ENCODE measurements at places on chromosomes 5 and 9.

GRCh38 chr9:93159601-93160471 is 24.1 kb upstream of the WNK2 start:
- H3K27ac ChIP-seq: no peak overlapping the region
- H3K4me1 ChIP-seq: peaks cover 32% of the 10 kb centered on the region
- H3K27me3 ChIP-seq: no peaks in the 10 kb centered on the region

DNA sequence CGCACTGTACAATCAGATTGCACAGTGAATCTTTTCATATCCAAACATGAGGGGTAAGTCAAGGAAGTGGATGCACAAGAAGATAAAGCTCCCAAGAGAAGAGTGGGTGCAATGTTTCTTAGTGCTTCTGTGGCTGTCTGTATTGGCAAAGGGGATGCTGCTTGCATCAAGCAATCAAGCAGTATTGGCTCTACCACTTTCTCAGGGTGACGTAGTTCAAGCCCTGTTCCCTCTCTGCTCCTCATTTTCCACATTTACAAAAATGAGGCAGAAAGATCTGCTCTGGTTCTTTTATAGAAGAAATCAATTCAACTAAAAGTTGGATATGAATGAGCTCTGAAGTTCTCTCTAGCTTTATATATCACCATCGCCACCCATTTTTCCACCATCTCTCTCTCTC is 2.3 kb downstream of the TNFSF8 start:
- H3K36me3 ChIP-seq: no peaks in the 10 kb centered on the region
- no peaks in the 10 kb centered on the region for H3K27me3 ChIP-seq
- no peak overlapping the region for H3K4me3 ChIP-seq
- H3K4me1 ChIP-seq: no peaks in the 10 kb centered on the region
- no peak overlapping the region for H3K27ac ChIP-seq
- DNase-seq: no peak

DNA sequence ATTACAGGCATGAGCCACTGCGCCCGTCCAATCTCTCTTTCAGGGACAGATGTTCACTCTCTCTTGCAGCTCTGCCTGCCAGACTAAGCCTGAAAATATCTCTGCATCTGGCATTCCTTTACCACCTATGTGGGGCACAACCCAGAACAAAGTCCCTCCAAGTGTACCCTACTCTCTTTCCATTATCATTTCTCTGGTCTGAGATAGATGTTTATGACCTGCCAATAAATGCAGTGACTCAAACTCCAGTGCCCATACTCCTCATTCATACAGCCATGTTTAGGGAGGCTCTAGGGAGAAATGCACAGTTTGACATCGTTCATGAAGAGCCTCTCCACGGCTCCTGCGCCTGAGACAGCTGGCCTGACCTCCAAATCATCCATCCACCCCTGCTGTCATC is at the start of gene BTNL3:
TSS of gene BTNL3 (plus strand) at position 255 of the 400 bp plus-strand sequence. CDS start 183 bp downstream, outside the sequence.
- no peaks in the 10 kb centered on the region for H3K4me1 ChIP-seq
- H3K36me3 ChIP-seq: no peaks in the 10 kb centered on the region
- no peak within 1 kb of the TSS for H3K4me3 ChIP-seq
- no peaks in the 10 kb centered on the region for H3K27me3 ChIP-seq
- DNase-seq: no peak
- no peak within 1 kb of the TSS for H3K27ac ChIP-seq

- no peaks in the 10 kb centered on the region for H3K27me3 ChIP-seq
- DNase-seq: no peak
- H3K27ac ChIP-seq: no peak overlapping the region
- H3K4me3 ChIP-seq: no peak overlapping the region
- no peaks in the 10 kb centered on the region for H3K4me1 ChIP-seq
- H3K36me3 ChIP-seq: no peaks in the 10 kb centered on the region
Measured at GRCh38 chr9:33184963-33185362, 17.8 kb upstream of the B4GALT1 start.

DNA sequence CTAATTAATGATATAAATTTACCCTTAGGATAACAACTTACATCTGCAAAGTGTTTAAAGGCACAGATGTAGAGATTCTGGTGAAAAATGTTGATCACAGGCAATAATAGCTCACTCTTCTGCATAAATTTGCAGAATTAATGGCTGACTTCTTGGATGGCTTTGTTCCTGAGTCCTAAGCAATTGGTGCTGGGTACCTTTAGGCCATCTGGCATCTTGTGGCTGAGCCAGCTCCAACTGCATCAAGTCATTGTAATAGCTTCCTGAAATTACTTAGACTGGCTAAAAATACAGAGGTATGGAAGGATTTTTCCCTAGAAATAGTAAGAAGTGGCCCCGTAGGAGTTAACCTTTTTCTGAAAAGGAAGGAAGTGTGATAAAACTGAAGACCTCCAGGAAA is 118.3 kb upstream of the MINAR2 start:
- H3K36me3 ChIP-seq: no peaks in the 10 kb centered on the region
- no peak for DNase-seq
- H3K4me1 ChIP-seq: no peaks in the 10 kb centered on the region
- H3K27ac ChIP-seq: no peak overlapping the region
- H3K27me3 ChIP-seq: no peaks in the 10 kb centered on the region

DNA sequence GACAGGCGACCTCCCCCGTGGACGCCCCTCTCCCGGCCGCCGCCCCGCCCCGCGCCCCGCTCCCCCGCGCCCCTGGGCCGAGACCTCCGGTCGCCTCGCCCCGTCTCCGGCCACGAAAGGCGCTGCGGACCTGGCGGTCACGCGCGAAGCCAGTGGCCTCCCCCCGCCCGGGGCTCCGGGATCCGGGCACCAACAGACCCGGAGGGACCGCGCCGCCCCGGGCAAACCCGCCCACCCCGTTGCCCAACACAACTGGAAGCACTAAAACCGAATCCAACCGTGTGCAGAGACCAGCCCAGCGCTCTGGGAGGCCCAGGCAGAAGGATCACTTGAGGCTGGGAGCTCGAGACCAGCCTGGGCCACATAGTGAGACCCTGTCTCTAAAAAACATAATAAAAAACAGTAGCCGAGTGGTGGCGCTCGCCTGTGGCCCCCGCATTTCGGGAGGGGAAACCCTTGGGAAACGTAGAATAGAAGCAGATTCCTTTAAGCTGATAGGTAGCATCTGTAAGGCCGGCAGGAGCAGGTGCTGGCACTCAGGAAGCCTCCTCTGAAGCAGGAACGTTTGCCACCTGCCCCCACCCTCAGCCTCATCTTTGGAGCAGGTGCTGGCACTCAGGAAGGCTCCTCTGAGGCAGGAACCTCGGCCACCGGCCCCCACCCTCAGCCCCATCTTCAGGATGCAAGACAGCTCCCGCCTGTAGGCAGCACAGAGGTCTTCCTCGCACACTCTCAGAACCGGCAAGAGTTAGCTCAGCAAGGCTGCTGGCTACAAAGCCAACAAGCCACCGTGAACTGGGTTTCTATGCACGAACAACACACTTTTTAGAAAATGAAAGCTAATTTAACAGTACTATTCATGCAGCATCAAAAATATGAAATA is 4.6 kb upstream of the SLC9A3 start:
- no peaks in the 10 kb centered on the region for H3K36me3 ChIP-seq
- H3K27me3 ChIP-seq: peaks cover 11% of the 10 kb centered on the region
- H3K27ac ChIP-seq: no peak overlapping the region
- no peak overlapping the region for H3K4me3 ChIP-seq
- DNase-seq: no peak
- H3K4me1 ChIP-seq: peaks cover 3% of the 10 kb centered on the region

- no peaks in the 10 kb centered on the region for H3K27me3 ChIP-seq
- H3K4me1 ChIP-seq: no peaks in the 10 kb centered on the region
- no peak for DNase-seq
- H3K4me3 ChIP-seq: no peak overlapping the region
- no peak overlapping the region for H3K27ac ChIP-seq
Measured at GRCh38 chr9:80146466-80146865, 574.7 kb downstream of the TLE4 start.

GRCh38 chr9:91465420-91465819 is 41.8 kb upstream of the NFIL3 start:
- DNase-seq: no peak
- no peak overlapping the region for H3K27ac ChIP-seq
- no peaks in the 10 kb centered on the region for H3K36me3 ChIP-seq
- H3K4me1 ChIP-seq: no peaks in the 10 kb centered on the region
- no peaks in the 10 kb centered on the region for H3K27me3 ChIP-seq

DNA sequence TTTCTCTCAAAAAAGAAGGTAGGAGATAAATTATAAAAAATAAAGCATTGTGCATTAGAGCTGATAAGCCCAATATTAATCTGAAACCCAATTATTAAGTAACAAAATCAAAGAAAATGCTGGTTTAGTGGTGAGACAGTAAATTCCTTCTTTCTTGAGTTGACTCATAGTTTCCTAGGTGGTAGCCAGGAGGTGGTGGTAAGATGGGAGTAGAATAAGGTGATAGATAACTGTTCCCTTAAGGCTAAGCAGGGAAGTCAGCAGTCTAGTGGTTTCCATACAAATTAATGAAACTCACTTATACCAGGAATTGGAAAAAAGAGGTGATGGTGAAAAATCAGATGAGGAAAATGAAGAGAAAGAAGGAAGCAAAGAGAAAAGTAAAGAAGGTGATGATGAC is 23.2 kb downstream of the LYSMD3 start:
- H3K4me1 ChIP-seq: no peaks in the 10 kb centered on the region
- no peak overlapping the region for H3K27ac ChIP-seq
- no peak for DNase-seq
- no peaks in the 10 kb centered on the region for H3K27me3 ChIP-seq

Measured in right atrium auricular region (tissue), 2 donors.